ENCODE measurements at places on chromosomes 1 and 21. TPM values are rescaled to one million over a fixed set of nuclear protein-coding genes. Genes with fewer than 3 reads are reported as not detected.
A peak's percentile ranks its signal among the peaks of the same experiment; 100 is the strongest.

FAM163A gene
- total RNA-seq, result not detected

PGBD5 gene
- total RNA-seq, result 0.05 TPM

S100A1 gene
- total RNA-seq, result 0.99 TPM

NPPB gene
- total RNA-seq, result not detected

BACE2 gene
- total RNA-seq, result 220 TPM

IL23R gene
- not detected for total RNA-seq

SH3BGR gene
- 1.0 TPM for total RNA-seq

MEGF6 gene
- 121 TPM for total RNA-seq

CD34 gene
- not detected for total RNA-seq

OR2M3 gene
- total RNA-seq, result not detected

BRINP3 gene
- not detected for total RNA-seq

KIAA1614 gene
- 13.8 TPM for total RNA-seq

GRCh38 chr1:200866521-200866920 is 6.3 kb upstream of the GPR25 start:
- no peak for DNase-seq

GRCh38 chr1:179083533-179083932 is 1.7 kb downstream of the TOR3A start:
- no peak for DNase-seq

DNA sequence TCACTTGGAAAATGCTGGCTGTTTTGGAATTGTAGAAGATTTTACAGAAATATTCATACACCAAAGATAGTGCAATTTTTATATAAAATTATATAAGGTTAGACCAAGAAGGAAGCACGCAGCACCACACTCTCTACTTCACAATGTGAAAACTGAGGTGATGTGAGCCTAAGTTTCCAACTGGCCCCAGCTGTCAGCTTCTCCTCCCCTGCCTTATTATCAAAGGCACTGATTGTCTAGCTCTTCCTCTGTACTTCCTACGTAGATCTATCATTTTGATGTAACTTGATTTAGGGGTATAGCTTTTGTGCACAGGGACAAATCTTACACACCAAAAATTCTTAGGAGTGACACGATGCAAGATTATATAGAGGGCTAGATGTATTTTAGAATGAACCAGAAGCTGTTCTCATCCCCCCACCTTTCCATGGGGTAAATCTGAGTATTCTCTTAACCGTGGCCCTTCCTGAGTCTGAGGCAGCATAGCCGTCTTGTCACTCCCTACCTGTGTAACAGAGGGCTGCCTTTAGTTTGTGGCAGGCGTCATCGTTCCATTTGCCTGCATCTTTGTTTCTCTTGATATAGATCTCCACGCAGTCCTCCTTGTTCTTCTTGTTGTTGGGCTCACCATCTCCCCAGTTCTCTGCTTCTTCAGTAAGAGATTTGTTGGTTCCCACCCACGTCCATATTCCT is 3.4 kb downstream of the SELL start:
- DNase-seq, result no peak

- DNase-seq, result no peak
Observed at GRCh38 chr21:45175326-45176095, 101.1 kb downstream of the ADARB1 start.

- peak; percentile 70 for DNase-seq
Observed at GRCh38 chr1:59678493-59679228, 136.1 kb upstream of the HOOK1 start.

- no peak for DNase-seq
Observed at GRCh38 chr1:108824051-108824450, 32.8 kb downstream of the AKNAD1 start.

GRCh38 chr1:228423404-228424053 is 6.9 kb upstream of the TRIM17 start:
- DNase-seq, result no peak

GRCh38 chr21:38354746-38355145 is 98.0 kb downstream of the KCNJ15 start:
- no peak for DNase-seq

- DNase-seq, result no peak
Observed at GRCh38 chr1:230274254-230274653, 151.9 kb downstream of the PGBD5 start.

- no peak for DNase-seq
Observed at GRCh38 chr1:223538981-223539380, 126.5 kb downstream of the CAPN8 start.

DNA sequence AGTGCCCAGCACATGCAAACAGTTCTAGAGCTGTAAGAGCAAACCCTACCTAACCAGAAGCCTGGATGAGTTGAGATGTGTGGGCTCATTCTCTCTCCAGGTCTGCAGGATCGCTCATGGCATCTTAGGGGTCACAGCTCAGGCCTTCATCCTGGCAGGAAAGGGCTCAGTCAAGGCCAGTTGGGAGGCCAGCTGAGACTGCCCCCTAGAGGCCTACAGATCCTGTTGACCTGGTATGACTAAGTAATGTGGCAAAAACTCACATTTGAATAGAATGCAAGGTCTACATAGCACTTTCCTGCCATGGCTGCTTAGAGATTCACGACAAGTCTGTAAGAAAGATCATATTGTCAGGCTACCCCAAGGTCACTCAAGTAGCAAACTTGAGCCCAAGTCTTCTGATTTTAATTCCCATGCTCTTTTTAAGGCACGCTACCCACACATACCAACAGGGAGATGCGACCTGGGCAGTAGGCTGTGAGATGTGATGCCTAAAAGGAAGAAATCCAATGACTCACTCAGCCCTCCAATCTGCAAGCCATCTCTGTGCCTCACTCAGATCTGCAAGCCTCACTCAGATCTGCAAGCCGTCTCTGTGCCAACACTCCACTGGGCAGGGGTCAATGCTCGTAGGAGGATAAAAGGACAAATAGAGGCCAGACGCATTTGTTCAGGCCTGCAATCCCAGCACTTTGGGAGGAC is 5.1 kb upstream of the CAPN8 start:
- peak; percentile 58 for DNase-seq

DNA sequence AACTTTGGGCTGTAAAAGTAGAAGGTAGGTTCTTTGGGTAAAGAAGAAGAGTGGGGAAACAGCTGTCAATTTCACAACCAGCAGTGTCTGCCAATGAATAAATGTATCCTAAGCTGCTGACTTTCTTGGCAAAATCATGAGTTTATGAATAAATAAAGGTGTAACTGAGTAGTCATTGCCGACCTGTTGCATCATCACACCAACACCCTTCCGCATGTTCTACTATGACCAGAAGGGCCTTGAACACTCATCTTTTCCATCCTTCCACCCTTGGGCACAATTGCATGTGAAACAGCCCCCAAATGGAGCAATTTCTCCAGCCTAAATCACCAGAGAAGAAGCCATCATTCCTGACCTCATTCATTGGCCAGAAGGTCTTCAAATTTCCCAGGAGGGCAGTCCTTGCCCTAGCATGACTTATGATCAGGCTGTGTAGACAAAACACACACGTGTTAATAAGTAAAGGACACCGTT is 31.2 kb upstream of the QSOX1 start:
- peak; percentile 52 for DNase-seq

DNA sequence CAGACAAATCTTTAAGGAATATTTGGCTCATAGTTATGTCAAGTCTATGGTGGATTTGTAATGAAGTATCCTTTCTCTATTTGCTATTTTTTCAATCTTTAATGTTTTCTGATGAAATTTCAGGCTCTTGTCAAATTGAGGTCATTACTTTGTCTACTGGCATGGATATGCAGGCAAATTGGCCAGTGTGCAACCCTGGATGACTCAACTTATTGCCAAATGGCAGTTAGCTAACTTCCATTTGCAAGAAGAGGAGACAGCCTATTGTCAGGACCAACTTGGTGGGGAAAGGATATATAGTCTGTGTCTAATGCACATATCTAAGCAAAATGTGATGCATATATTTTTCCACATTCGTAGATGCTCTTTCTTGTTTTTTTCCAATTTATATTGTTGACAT is 530.5 kb downstream of the PTBP2 start:
- DNase-seq, result peak; percentile 79

- DNase-seq, result no peak
Observed at GRCh38 chr21:33780631-33781030, 135.0 kb downstream of the ATP5PO start.

DNA sequence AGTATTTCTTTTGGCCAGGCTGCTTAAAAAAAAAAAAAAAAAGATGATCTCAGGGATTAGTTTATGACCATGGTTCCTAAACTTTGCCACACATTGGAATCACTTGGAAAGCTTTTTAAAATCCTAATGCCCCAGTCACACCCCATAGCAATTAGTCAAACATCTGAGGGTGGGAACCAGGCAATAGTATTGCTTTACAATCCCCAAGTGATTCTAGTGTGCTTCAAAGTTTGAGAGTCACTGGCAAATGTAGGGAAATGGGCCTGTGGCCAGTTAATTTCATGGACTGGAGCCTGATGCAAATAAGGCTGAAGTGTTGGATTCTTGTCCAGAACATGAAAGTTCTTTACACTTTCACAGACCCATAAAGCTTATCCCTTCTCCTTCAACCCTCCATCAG is 374.6 kb upstream of the ESRRG start:
- no peak for DNase-seq

- no peak for DNase-seq
Observed at GRCh38 chr1:235421751-235422150, 54.5 kb downstream of the TBCE start.

DNA sequence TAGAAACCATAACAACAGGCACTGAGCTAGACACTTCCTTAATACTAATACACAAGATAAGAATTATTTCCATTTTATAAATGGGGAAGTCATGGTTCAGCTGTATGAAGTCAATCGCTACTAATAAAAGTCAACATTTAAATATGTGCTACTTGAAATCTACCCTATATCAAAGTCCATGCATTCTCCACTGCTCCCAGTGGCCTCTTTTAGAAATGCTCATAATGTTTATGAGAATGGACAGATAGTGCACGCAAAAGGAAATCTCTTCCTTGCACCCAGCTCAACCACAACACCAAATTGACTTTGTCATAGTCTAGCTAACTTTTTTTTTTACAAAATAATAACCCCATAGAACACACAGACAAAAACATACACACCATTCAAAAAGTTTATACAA is 281.7 kb upstream of the CXADR start:
- no peak for DNase-seq

DNA sequence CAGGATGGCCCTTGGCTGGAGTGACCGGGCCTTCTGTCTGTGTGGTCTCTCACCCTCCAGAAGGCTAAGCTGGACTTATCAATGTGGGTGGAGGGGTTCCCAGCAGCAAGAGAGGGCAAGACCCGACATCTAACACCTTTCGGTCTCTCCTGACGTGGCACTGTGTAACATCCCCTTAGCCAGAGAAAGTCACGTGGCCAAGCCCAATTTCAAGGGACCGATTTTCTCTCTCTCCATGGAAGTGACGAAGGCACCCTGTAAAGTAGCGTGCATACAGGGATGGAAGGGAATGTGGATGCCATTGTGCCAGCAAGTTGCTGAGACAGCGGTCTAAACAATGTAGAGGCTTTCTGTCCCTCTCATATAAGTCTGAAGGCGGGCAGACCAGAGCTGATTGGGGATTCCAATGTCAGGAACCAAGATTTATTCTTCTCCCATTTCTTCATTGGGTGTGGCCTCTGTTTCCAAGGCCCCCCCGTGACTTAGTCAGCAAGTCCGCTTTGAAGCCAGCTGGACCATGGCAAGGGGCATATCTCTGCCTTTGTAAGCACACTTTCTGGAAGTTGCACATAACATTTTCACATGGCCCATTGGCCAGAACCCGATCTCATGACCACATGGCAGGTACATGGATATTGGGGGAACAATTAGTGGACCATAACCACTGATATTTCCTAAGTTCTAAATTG is 12.5 kb downstream of the MX1 start:
- no peak for DNase-seq

GRCh38 chr1:31152181-31152795 is 86.8 kb upstream of the PUM1 start:
- DNase-seq, result peak; percentile 82

GRCh38 chr21:42543106-42543847 is 29.6 kb downstream of the SLC37A1 start:
- no peak for DNase-seq

GRCh38 chr1:44235808-44236207 is 22.5 kb downstream of the DMAP1 start:
- no peak for DNase-seq

GRCh38 chr1:36622741-36623648 is 140.3 kb upstream of the CSF3R start:
- no peak for DNase-seq

DNA sequence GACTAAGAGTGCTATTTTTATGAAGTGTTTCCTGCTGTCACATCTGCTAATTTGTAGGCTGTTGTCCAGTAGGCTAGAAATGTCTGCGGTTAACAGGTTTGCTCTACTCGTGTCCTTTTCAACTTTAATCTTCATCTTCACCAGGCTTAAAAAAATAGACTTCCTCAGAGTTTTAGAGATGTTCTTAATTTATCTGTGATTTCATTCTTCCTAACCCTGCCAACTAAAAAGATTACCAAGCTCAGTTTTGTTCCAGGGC is 66.8 kb downstream of the SASS6 start:
- no peak for DNase-seq

GRCh38 chr21:45536301-45537081 is 5.7 kb downstream of the SLC19A1 start:
- DNase-seq, result no peak

- no peak for DNase-seq
Observed at GRCh38 chr1:98556521-98557158, 104.9 kb upstream of the SNX7 start.

- peak; percentile 54 for DNase-seq
Observed at GRCh38 chr1:52368383-52369172, 2.6 kb upstream of the CC2D1B start.

- DNase-seq, result no peak
Observed at GRCh38 chr1:117161887-117162286, 40.3 kb upstream of the TRIM45 start.

DNA sequence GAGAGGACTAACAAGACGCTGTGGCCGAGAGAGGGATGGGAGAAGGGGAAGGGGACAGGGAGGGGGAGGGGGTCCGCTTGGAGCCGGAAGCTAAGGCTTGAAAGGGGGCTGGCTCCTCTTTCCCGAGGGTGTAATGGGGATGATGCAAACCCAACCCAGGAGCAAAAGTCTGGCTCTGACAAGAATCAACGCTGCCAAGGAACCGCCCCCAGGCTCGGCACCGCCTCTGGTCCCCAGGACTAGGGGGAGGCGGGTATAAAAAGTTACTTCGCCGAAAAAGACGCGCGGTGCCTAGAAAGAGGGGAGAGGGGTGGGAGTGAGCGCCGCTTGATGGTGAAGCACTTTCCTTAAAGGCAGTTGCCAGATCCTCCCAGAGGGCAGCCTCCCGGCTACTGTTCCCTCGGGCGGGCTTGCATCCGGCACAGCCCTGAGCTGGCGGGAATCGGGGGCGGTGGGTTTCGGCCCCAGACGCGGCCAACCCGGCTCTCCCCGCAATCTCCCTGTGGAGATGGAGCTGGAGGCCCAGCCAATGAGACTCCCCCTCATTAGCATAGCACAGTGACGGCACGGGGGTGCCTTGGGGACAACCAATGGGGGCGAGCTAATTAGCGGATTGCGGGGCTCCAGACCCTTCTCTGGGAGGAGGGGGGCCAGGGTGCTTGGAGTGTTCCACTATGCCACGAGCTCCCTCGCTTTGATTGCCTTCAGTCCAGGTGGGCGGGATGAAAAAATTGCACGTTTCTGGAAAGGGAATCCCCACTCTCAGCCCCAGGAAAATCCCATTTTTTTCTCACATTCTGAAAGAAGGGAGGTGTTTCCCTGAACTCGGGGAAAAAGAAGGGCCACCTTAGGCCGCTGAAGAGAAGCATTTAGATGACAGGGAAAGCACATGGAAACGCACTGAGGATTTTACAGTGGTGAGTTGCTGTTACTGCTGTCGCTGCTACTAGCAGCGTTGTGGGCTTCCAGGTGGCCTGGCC is at the start of gene KCNT2:
Gene KCNT2 (minus strand): TSS at position 51 of the 980 bp plus-strand sequence. CDS start 131 bp downstream, outside the sequence.
- peak; percentile 58 for DNase-seq

- DNase-seq, result no peak
Observed at GRCh38 chr1:152160576-152160975, 1.5 kb upstream of the RPTN start.

- DNase-seq, result no peak
Observed at GRCh38 chr1:202199040-202199889, 5.7 kb downstream of the LGR6 start.

All from MG63 (cell line).